ENCODE measurements at places on chromosomes 7 and 10.
A peak's percentile ranks its signal among the peaks of the same experiment; 100 is the strongest.

DNA sequence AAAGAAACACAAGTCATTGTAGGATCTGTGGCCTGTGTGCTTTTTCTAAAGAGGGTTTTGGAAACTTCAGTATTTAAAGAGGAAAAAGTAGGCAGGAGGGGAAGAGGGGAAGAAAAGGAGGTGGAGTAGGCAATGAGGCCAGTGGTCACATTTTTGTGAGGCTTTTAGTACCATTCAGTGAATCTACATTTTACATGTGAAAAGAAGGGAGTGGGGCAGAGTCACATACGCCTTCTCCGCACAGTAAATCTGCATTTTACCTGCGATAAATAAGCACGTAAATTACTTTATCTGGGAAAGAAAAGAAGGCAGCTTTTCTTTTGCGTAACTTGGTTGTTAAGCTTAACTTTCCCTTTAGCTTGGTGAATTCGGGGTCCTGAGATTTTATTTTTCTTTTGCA, 13.2 kb downstream of the CHST12 start:
- DNase-seq: no peak

- DNase-seq: no peak
Observed at GRCh38 chr10:34580643-34581042, 234.5 kb downstream of the PARD3 start.

DNA sequence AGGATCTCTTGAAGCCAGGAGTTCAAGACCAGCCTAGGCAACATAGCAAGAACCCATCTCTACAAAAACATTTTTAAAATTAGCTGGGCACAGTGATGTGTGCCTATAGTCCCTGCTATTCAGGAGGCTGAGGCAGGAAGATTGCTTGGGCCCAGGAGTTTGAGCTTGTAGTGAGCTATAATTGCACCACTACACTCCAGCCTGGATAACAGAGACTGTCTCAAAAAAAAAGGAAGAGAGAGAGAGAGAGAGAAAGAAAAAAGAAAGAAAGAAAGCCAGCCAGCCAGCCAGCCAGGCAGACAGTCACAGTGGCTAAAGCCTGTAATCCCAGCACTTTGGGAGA, 95.2 kb upstream of the STK17A start:
- no peak for DNase-seq

DNA sequence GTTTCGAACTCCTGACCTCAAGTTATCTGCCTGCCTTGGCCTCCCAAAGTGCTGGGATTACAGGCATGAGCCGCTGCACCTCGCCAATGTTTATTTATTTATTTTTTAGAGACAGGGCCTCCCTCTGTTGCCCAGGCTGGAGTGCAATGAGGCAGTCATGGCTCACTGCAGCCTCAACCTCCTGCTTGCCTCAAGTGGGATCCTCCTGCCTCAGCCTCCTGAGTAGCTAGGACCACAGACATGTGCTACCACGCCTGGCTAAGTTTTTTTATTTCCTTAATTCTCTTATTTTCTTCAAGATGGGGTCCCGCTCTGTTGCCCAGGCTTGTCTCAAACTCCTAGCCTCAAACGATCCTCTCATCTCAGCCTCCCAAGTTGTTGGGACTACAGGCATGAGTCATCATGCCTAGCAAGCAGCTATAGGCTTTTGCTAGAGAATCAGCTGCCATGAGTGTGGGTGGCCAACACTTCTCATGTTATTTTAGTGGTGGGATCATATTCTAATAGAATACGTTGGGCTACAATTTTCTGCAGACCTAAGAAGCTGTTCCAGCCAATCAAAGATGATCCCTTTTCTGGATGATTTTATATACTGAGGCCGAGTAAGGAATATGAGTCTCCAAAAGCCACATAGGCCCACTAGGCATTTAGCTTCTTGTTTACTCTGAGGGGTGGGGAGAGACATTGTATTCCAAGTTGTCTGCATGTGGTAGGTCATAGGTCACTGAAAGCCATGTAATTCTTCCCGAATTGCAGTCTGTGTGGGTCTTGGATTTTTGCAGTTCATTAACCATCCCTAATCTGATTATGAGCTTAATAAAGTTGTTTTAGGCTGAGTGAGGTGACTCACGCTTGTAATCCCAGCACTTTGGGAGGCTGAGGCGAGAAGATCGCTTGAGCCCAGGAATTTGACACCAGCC, 7.6 kb upstream of the TMEM248 start:
- no peak for DNase-seq

DNA sequence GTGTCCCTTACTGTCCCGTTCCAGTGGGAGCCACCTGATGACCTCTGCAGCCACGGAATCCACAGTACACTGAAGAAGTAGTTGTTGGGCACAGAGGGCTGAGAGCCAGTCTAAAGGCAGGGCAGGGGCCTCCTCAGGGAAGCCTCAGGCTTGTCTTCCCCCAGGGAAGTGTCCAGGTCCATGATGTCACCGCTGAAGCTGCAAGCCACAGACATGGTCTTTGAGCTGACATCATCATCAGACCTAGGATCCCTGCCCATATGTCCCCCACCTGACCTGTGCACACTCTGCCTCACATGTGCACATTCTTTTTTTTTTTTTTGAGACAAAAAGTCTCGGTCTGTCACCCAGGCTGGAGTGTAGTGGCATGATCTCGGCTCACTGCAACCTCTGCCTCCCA, 38.4 kb upstream of the ELFN1 start:
- no peak for DNase-seq

GRCh38 chr7:15603124-15603523, 41.3 kb upstream of the AGMO start:
- no peak for DNase-seq

DNA sequence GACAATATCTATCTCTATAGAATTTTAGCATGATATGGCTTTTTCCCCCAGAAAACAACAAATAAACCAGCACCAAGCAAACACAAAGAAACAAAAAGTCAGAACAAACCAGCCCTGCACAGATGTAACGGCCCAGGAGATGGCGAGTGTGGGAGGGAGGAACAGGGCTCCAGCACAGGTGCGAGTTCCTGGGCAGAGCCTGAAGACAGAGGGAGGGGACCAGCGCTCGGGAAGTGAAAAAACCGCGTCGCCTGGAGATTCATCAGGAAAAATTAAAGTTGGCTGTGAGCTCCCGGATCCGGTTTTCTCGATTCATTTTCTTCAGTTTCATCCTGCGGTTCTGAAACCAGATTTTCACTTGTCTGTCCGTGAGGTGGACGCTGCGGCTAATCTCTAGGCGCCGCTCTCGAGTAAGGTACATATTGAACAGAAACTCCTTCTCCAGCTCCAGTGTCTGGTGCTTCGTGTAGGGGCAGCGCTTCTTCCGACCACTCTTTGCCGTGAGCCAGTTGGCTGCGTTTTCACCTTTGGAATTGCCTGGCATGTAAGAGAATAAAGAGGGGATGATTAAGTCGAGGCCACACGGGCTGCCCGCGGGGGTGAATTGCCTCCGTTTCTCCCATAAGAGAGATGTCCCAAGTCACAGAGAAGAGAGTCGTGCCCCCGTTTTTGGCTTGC, 2.3 kb downstream of the HOXA10 start:
- no peak for DNase-seq

DNA sequence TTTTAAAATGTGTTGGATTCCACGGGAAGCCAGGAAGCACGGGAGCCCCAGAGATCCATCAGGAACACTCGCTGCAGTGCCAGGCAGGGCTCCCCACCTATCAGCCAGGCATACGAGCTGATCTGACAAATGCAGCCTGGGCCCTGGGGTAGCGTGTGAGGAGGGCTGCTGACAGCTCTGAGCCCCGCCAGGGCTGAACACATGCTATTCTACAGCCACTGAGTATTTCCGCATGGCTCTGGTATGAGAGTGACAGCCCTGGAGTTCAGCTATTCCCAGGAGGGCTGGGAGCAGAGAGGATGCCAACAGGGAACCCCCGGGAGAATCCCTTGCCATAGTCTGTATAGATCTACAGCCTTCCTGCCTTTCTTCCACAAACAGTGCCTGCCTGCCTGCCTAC, 237.3 kb upstream of the ZMIZ1 start:
- no peak for DNase-seq

- DNase-seq: no peak
Observed at GRCh38 chr10:70055550-70055949, 2.9 kb downstream of the MACROH2A2 start.

GRCh38 chr7:118794419-118794818, 569.9 kb downstream of the ANKRD7 start:
- no peak for DNase-seq

DNA sequence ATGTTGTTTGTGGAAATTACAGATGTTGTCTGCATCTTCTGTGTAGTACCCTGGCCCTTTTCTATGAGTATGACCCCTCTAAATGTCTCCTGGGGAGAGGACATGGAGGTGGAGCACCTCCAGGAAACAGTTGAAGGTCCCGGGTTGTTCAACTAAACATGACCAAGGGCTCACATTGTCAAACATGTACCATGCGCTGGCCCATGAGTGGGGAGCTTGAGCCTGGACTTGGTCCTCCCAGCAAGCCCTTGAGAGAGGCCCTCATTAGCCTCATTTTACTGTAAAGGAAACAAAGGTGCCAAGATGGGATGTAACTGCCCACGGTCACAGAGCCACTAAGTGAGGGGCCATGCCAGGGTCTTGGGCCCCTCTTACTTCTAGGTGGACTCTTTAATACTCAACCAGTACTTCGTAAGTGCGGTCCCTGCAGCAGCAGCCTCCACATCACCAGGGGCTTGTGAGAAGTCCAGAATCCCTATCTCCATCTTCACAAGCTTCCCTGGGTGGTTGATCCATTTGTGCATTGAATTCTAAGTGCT, 31.2 kb downstream of the C10orf71 start:
- DNase-seq: no peak

DNA sequence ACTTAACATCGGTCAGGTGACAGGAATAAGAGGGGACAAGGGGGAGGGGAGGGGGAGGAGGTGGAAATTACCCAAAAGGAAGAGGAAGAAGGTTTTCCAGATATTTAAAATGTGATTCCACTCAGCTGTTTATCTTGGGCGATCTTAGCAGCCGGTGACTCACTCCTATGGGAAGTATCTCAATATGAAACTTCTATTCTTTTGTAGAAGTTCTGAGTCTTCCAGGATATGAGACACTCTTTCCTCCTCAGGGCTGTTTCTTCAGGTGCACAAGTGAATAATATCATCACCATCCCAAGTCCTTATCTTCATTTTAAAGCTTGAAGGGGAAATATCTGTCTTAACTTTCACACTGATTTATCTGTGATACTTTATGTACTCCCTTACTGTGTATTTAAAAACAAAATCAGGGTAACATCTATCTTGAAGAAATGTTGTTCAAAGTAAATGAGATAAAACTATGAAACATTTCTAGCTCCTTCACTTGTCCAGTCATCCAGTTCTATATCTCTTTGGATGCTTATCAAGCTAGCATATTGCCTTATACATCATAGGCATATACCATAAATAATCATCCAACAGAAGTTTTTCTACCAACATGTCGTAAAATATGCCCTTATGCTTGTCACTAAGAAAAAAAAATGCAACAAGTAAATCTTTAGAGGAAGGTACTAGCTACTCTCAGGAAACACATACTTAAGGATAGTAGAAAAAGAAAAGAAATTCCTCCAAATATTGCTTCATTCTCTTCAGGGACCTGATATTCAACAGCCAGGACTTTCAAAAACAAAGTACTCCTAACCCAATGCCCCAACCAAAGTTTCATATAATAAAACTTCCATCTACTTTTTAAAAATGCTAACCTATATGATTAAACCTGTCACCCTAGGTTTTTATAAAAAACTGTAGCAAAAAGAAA, 13.7 kb downstream of the DOCK4 start:
- no peak for DNase-seq

- no peak for DNase-seq
Observed at GRCh38 chr10:109977382-109977806, 30.4 kb upstream of the ADD3 start.

- no peak for DNase-seq
Observed at GRCh38 chr10:69865450-69865849, 63.7 kb downstream of the COL13A1 start.

GRCh38 chr10:103706762-103707161, 148.6 kb downstream of the SH3PXD2A start:
- no peak for DNase-seq

GRCh38 chr10:86899670-86900276, 57.6 kb downstream of the MMRN2 start:
- peak; percentile 5 for DNase-seq

DNA sequence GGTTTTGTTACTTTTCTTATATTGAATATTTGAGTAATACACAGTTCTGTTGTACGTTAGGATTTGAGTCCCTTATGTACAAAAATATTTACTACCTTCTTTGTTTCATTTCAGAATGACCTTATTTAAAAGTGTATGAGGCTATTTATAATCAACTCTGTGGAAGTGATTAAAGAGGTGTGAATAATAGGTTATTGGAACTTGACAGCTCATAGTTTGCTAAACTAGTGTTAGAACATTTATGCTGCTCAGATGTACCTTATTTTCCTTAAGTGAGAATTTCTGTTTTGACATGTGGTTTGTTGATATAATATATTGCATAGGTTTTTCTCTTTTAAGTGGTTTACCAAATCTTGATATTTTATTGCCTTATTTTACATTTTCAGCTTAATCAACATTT, 105.5 kb downstream of the ZEB1 start:
- DNase-seq: no peak

DNA sequence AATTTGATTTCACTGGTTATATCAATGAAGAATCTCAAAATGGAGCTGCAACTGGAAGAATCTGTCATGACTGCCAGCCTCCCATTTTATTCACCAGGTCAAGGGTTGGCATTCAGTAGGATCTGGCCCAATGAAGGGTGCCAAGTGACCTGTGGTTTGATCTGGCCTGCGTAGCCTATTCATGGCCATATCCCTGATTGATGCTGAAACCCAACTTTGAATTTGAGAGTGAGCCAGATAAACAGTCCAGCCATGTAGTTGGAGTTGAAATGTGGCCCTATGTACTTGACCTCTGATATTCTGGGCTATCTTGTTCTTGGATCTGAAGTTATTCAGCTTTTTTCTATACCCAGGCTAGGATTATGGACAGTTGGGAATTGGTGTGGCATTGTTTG, 1.5 kb downstream of the MKLN1 start:
- DNase-seq: no peak
